ENCODE measurements at places on chromosomes 2 and 18.

DNA sequence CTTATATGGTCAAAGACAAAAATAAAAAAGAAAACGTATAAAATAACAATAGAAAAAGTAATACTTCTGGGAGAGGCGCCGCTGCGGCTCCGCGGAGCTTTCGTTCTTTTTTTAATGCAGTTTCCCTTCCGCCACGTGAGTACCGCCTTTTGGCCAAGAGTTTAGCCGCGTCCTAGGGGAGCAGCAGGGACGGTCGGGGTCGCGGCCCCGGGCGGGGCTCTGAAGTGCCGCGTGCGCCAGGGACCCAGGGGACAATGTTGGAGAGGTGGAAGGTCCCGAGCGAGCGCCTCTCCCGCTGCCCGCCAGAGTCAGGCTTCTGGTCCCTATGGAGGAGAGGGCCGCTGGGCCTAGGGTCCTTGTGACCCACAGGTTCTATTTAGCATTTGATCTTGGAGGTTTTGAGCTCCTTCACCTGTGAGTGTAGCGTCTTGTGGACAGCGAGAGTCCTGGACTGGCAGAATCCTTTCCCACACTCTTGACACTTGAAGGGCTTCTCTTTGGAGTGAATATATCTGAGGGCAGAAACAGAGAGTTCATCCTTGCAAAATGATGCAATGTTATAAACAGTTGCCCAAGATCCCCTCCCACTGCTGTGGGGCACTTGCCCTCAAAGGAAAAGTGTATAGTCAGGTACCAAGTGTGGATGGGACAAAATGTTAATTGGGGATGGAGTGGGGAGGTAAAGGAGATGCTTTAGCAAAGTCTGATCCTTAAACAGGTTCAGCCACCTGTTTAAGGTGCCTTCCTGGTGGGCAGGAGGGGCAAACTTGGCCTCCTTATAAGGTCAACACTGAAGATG, 6.3 kb downstream of the OSR1 start:
- DNase-seq = no peak

- DNase-seq = no peak
Observed at GRCh38 chr2:20456116-20456571, 9.3 kb downstream of the RHOB start.

- no peak for DNase-seq
Observed at GRCh38 chr2:119305497-119306195, 61.0 kb downstream of the C2orf76 start.

DNA sequence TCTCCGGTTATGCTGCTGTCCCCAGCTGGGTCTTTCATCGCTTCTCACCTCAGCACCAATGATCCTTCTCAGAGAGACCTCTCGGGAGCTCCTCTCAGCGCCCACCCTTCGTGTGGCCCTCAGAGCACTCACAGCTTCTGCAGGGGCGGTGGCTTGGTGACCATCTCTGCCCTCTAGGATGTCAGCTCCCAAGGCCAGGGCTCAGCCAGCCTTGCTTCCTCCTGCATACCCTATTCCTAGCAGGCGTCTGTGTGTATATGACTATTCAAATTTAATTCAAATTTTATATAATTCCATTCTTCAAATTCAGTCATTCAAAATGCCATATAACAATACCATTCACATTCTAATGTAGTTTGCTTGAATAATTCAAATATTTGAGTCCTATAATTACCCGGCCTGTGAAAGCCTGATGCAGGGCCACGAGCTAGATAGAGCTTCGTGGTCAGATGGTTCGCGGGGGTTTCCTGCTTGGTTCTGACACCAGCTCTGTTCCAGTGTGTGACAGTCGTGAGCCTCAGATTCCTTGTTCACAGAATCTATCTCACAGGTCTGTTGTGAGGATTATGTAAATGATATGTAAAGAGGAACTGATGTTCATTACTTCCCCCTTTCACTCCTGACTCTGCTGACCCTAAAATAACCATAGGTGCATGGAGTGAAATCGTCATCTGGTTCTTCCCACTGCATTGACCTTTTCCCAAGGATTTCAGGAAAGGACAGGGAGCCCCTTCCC, 94.0 kb upstream of the CNGA3 start:
- no peak for DNase-seq

DNA sequence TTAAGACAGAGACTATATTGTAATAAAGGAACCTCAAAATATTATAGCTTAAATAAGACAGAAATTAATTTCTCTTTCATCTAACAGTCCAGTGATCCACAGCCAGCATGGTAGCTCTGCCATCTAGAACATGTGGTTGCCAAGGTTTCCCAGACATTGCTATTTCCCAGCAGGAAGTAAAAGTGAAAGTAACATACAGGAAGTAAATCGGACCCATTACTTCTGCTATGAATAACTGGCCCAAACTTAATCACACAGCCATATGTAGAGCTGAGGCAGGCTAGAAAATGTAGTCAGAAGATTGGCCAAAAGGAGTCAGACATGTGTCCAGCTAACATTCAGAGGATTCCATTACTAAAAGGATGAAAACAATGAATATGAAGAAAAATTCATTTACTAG, 71.0 kb downstream of the NOL4 start:
- DNase-seq = no peak

DNA sequence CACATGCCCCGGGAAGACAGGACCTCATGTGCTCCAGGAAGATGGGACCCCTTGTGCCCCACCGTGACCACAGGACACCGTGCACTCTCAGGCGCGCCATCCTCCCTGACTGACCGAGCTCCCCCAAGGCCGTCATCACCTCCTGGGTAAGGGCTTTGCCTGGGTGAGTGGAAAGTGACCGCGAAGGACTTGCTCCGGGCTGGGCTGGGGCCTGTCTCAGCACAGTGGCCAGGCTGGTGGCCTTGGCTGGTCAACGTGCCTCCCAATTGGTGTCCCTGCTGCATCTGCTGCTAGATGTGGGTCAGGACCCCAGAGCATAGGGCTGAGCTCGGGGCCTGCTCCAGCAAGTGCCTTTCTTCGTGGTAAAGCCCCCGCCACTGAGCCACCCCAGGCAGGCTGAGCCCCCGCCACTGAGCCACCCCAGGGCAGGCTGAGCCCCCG, 69.7 kb upstream of the CTDP1 start:
- DNase-seq = no peak

GRCh38 chr2:72716601-72717000, 109.2 kb downstream of the EXOC6B start:
- no peak for DNase-seq

- DNase-seq = no peak
Observed at GRCh38 chr2:38722271-38723061, 28.7 kb downstream of the SRSF7 start.

- no peak for DNase-seq
Observed at GRCh38 chr2:45191976-45192375, 182.7 kb upstream of the SIX2 start.

GRCh38 chr18:32980896-32981295, 208.1 kb upstream of the KLHL14 start:
- DNase-seq = no peak

DNA sequence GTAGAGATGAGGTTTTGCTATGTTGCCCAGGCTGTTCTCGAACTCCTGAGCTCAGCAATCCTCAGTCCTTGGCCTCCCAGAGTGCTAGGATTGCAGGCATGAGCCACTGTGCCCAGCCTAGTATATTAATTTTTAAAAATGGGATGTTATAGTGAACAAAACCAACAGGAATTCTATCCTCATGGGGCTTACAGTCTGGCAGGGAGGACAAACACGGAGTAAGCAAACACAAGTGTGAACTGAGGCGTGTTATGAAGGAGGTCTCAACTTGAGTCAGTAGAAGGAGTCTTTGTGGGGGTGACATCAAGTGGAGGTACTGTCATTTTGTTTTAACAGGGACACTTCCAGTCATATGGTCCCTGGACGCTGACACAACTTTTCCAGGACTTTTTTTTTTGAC, 33.1 kb downstream of the EMILIN2 start:
- no peak for DNase-seq

- no peak for DNase-seq
Observed at GRCh38 chr2:133158024-133158423, 410.2 kb downstream of the NCKAP5 start.

- no peak for DNase-seq
Observed at GRCh38 chr2:71930049-71930681, 217.5 kb downstream of the CYP26B1 start.

DNA sequence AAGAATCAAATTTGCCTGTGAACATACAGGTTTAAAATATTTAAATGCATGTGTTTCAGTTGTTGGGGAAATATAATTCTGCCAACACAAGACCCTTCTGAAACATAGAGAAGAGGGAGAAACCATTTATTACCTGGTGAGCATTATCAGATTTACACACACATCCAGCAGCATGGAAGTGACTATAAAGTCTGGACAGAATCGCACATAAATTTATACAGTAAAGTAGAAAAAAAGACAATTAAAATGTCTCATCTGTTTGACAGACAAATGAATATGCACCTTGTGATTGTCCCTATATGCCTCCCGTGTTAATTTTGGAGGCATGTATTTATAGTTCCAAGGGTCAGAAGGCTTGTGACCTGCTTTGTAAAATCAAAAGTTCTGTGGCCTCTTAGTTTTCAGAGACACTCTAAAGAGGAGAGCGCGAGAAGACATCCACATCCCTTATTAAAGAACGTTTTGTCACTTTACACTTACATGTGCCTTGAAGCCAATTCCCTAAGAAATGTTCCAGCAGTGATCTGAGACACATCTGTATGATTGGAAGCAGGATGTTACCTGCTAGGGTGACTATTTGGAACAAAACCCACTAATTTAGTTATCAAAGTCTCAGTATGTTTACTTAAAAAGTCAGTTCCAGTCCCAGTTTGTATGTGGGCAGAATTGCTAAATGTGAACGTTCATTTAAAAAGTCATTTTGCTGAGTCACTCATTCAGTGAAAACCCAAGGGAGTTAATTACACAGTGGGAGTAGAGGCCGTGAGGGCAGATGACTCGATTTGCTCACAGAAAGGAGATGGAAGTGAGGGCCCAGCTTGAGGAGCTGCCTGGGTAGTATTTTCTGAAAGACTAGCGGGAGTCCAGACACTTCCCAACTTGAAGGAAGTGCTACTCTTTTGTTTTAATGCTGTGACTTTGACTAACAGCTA, 527.6 kb upstream of the MEX3C start:
- DNase-seq = no peak

- no peak for DNase-seq
Observed at GRCh38 chr18:40004246-40004645, 1950.8 kb upstream of the PIK3C3 start.

GRCh38 chr18:56921896-56922480, 224.9 kb upstream of the BOD1L2 start:
- DNase-seq = no peak

GRCh38 chr2:150046211-150046610, 441.3 kb downstream of the RND3 start:
- DNase-seq = no peak

- no peak for DNase-seq
Observed at GRCh38 chr2:239399433-239399920, 1.3 kb downstream of the HDAC4 start.

GRCh38 chr2:118671701-118672454, 175.6 kb downstream of the EN1 start:
- no peak for DNase-seq

- no peak for DNase-seq
Observed at GRCh38 chr2:20370191-20370590, 19.5 kb upstream of the PUM2 start.

DNA sequence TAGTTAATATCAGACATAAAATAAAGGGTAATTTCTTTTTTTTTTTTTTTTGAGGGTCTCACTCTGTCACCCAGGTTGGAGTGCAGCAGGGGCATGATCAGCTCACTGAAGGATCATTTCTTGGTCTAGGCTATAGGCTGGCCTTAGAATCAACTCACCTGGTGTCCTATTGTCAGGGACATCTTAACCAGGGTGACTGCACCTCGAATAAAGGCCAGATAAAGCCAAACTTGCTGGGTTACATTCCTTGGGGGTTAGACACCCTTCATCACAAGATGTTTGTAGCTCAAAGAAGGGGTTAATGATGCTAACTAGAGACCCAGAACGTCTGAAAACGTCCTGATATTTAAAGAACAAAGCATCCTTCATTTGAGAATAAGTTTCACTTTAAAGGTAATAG, 17.9 kb downstream of the SPATA3 start:
- no peak for DNase-seq

GRCh38 chr2:204131621-204132020, 195.1 kb downstream of the ICOS start:
- no peak for DNase-seq

DNA sequence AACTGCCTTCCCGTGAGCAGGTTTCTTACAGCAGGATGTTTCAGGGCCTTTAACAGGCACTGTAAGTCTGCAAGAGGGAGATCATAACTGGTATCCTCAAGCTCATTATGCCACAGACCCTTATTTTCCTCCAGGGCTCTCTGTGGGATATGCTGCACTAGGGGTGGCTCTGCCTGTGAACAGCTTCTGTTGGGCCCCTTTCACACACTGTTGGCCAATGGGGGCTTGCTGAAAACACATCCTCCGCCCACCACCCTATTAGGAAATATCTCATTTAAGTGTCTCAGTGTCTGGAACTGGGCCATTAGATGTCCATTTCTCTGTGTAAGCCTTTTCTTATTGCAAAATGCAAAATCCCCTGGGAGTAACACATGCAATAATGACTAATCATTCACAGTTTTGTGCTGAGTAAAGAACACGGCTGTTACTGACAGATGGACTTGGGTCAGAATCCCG, 414.3 kb upstream of the HS6ST1 start:
- DNase-seq = no peak

- no peak for DNase-seq
Observed at GRCh38 chr18:48030616-48031480, 100.4 kb upstream of the SMAD2 start.

- no peak for DNase-seq
Observed at GRCh38 chr2:67985586-67985985, 77.2 kb downstream of the C1D start.

DNA sequence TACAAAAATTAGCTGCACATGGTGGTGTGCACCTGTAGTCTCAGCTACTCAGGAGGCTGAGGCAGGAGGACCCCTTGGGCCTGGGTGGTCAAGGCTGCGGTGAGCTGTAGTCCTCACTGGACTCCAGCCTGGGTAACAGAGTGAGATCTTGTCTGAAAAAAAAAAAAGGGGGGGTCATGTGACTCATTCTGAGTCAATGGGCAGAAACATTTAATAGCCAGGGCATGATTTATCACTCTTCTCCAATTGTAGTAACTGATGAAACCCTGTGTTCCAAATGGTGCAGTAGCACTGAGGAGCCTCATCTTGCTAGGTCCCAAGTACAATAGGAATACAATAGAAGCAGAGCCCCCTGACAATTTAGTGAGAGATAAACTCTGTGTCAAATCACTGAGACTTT, 78.9 kb upstream of the CCDC68 start:
- DNase-seq = no peak

GRCh38 chr18:48803518-48803917, 147.2 kb downstream of the SMAD7 start:
- no peak for DNase-seq

DNA sequence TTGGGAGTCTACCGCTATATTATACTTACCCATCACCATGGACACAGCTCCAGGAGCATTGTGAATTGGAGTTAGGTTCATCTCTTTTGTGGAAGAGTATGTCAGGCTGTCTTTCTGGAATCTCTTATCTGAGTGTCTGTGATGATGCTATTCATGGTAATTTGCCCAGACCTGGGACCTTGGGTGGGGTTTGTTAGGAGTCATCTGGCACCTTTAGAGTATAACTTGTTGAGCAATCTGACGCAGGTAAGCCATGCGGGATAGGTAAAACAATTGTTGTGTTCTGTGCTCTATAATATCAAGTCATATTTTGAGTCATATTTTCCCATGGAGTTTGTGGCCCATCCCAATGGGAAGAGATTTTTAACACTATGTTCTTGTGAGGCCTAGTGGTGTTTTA, 49.7 kb upstream of the MAPRE2 start:
- DNase-seq = no peak

Data from thoracic aorta (tissue), 2 donors.